NCI-H1417 treated with DMSO at 0.1 percent for 48 hours (cell line): ENCODE measurements at places on chromosomes 3 and 15.

GRCh38 chr3:51530485-51530884 lies 8.0 kb upstream of the RAD54L2 start:
- DNase-seq = no peak

GRCh38 chr3:179000659-179001058 lies 71.0 kb downstream of the ZMAT3 start:
- no peak for DNase-seq

- no peak for DNase-seq
Observed at GRCh38 chr15:100533886-100534285, 5.1 kb upstream of the CERS3 start.

- no peak for DNase-seq
Observed at GRCh38 chr3:12622335-12622734, 41.6 kb downstream of the RAF1 start.

- DNase-seq = no peak
Observed at GRCh38 chr3:130811557-130811956, 64.9 kb upstream of the PIK3R4 start.

DNA sequence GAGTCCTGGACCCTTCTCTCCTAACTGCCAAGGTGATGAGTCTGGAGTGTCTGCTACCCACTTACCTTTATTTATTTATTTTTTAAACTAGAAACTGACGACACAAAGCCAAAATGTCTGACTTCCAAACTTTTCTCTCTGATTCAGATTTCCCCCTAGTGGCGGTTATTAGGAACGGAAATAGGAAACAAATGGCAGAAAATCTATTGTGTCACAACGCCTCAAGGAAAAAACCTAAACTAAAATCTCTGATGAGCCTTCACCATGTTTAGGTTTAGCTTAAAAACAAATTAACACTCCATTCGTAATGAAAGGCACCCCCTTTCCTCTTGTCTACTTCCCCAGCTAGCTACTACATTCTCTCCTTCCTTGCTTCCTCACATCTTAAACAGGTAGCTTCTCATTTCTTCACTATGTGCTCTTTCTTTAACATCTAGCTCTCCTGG lies 94.0 kb upstream of the MEX3B start:
- DNase-seq = no peak

GRCh38 chr3:142077859-142078500 lies 71.4 kb downstream of the TFDP2 start:
- no peak for DNase-seq

DNA sequence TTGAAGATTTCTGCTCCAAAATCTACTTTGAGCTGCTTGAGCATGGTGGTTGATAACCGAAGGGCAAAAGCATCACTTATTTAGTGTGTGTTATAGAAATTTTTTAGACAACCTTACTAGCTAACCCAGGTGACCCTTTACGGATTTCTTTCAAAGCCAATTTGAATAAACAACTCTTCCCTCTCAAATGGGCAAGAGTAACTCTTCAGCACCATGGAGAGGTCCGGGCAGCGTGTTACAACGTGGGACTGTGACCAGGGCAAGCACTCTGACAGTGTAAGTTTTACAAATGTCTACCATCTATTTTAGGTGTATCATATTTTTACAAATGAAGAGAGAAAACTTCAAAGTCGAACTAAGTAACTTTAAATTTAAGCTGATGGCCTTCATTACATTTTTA lies 471.8 kb downstream of the MFSD1 start:
- DNase-seq = no peak

DNA sequence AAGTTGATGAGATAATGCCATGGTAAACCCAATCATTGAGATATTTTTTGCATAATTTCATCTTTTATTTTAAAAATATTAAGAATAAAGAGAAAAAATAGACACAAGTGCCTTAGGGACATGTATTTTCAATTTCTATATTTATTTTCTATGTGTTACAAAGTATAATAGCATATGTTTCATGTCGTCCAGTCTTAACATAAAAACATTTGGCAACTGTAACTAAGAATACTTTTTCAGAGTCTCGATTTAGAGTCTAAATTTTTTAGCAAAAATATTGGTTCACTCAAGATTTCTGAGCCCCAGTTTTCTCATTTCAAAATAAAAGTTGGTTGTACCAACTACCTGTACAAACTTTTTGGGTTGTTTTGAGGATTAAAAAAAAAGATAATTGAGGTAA lies 511.4 kb upstream of the ZNF385D start:
- no peak for DNase-seq

DNA sequence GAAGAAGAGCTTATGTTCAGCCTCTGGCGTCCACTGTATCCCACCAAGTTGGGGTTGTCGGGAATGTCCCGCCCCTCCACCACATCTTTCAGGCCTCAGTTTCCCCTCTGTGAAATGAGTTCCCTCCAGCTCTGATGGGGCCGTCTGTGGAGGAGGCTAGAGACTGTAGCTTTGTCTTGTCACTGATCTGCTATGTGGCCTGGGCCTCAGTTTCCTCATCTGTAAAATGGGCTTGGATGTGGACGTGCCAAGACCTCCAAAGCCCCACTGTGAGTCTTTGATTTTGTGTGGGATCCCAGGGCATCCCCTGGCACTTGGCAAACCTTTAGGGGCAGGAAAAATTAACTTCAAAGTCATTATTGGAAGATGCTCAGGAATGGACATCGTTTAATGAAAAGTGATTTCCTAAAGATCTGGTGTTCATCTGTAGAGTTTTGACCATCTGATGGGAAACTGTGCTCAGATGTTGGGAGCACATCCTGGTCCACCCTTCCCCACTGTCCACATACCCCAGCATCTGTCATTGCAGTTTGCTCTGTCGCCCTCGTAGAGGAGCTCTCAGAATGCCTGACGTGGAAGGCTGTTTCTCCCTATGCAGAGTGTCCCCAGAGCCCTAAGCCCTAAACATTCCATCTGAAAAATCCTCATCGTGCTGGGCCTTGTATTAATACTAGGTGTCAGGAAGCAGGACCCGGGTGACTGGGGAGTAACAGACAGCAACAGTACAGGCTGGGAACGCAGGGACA lies 28.5 kb downstream of the SLC6A6 start:
- DNase-seq = no peak

DNA sequence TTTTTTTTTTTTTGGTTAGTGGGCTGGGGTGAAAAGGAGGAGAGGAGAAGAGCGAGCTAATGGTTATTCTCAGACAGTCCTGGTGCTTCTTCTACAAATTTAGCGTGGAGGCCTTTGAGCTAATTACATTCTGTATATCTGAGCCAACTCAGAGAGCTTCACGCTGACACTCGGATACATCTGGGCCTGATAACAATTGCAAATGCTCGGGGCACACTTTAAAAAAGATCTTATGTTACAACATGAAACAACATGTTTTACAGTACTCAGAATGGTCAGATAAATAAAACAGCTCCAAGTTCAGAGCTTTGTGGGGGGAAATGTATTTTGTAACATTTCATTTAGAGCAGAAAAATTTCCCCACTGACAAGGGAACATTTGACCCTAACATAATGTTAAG lies 966.9 kb upstream of the NR2F2 start:
- no peak for DNase-seq

GRCh38 chr3:39381432-39381831 lies 1.7 kb upstream of the SLC25A38 start:
- DNase-seq = no peak

- no peak for DNase-seq
Observed at GRCh38 chr3:55090746-55091145, 162.9 kb upstream of the LRTM1 start.

GRCh38 chr15:97959724-97960363 lies 659 bp upstream of the ARRDC4 start:
- DNase-seq = no peak

DNA sequence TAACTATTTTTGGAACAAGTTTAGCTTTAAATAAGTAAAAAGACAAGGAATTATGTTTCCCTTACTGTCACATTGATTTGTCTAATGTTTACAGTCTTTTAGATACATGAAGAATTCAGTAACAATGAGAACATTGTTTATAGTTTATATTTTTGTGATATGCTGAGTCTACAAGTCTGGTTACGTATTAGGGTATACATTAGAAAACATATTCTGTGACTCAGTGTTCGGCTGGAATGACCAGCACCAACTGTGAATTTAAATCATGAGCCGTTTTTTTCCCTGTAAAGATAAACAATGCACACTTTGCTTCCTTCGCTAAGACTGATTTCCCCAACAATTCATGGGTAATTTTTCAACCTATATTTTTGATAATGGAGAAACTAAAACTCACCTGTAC lies 131.5 kb downstream of the DUT start:
- DNase-seq = no peak

DNA sequence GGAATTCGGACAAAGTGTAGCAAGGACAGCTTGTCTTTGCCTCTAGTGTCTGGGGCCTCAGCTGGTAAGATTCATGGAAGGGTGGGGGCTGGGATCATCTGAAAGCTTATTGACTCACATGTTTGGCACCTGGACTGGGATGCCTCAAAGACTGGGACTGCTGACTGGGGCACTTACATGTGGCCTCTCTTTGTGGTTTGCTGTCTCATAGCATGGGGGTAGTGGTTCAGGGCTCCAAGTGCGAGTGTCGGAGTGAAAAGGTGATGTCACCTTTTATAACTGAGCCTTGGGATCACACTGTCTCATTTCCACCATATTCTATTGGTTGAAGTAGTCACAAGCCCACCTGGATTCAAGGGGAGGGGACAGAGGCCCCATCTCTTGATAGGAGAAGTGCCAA lies 6.8 kb downstream of the MFSD1 start:
- no peak for DNase-seq

GRCh38 chr3:132652640-132653270 lies 6.9 kb downstream of the ACAD11 start:
- DNase-seq = no peak

DNA sequence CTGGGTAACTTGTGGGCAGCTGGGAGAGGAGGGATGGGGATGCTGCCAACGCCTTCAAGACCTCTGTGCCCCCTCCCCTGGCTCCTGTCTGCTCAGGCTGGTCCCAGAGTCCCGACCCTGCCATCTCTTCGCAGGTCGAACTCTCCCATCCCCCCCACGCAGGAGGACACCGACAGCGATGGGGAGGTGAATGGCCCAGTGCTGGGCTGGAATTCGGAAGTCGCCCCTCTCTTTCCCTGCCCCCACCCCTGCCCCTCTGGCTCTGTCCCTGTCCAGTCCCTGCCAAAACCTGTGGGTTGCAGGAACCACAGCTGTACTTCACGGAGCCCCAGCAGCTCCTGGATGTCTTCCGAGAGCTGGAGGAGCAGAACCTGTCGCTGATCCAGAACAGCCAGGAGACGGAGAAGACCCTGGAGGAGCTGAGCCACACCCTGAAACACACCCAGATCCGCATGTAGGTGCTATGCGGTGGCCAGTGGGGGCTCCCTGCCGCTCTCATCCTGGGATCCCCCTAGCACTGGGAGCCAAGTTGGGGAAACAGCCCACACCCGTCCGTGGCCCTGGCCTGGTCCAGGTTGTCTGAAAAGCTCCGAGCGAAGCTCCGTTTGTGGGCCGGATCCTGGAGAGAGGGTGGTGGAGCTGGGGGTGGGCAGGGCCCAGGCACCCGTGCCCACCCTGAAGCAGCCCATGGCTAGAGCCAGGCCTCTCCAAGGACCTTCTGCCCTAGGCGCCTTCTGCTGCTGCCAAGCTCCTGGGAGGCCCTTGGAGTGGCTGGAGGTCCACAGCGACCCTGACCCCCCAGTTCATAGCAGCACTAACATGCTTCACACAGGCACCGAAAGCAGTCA lies 28.7 kb downstream of the CFAP100 start:
- no peak for DNase-seq

- no peak for DNase-seq
Observed at GRCh38 chr3:191695815-191696153, 234.8 kb downstream of the PYDC2 start.

GRCh38 chr15:98213346-98213979 lies 253.0 kb downstream of the ARRDC4 start:
- no peak for DNase-seq

GRCh38 chr15:67267440-67267839 lies 12.9 kb downstream of the IQCH start:
- no peak for DNase-seq

DNA sequence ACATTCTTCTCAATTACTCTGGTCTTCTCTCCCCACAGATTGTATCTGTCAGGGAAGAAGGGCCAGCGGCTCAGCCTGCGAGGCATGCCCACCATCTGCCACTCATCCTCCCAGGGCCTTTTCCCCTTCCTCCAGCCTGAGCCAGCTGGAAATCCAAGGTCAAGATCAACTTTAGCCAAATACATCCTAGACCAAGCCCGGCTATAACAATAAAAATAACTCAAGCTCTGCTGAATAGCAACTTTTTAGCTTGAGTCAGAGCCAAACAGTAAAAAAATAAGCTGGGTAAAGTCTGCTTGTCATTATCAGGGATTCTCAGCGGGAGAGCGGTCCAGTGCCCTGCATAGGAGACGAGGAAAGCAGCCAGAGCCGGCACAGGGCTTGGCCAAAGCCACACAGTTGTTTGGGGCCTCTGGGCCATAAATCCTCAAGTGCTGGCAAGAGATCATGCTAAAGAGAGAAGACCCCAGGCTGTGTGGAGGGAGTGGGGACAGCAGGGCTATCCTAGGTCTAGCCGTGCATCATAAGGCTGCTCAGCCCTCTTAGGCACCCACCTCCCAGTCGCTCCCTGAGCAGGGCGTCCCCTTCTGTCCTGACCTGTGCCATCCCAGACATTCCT lies 76.2 kb upstream of the HERC1 start:
- DNase-seq = no peak

GRCh38 chr3:188712248-188712924 lies 459.4 kb upstream of the TPRG1 start:
- no peak for DNase-seq

DNA sequence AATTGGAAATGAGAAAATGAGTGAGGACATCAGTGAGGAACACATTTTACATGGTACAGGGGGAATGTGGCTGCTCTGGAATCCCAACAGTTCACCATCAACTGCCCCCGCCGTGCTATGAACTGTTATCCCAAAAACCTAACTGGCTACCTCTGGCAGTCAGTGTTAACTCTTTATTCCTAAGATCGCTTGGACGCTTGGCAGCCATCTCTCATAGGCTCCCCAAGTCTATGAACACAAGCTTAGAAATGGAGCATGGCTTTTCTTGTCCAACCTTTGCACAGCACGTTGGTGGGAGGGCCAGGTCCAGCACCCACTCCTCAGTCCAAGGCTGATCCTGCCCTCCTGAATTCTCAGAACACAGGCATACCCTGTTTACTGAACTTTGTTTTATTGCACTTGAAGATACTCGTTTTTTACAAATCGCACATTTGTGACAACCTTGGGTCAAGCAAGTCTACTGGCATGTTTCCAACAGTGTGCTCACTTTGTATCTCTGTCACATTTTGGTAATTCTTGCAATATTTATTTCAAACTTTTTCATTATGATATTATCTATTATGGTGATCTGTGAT lies 53.6 kb downstream of the SENP2 start:
- DNase-seq = no peak

DNA sequence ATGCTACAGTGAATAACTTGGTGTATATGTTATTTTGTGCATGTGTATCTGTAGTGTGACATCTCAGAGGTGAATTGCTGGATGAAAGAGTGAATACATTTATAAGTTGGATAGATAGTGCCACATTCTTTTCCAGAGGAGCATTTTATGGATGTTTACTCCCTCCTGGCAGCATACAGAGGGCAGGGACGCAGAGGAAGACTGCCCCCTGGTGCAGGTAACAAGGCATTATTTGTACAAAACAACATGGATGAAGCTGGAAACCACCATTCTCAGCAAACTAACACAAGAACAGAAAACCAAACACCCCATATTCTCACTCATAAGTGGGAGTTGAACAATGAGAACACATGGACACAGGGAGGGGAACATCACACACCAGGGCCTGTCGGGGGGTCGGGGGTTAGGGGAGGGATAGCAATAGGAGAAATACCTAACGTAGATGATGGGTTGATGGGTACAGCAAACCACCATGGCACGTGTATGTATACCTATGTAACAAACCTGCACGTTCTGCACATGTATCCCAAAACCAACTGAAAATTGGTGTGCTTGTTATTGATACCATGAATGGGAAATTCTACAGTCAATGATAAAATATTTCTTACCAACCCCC lies 57.9 kb upstream of the CTXND1 start:
- no peak for DNase-seq
